ENCODE measurements at places on chromosomes 13 and 19.

GRCh38 chr13:77544355-77544754 lies 8.8 kb downstream of the SCEL start:
- no peak for DNase-seq

- DNase-seq: no peak
Measured at GRCh38 chr13:97896446-97896845, 57.0 kb upstream of the IPO5 start.

GRCh38 chr13:43785650-43786471 lies 911 bp downstream of the ENOX1 start:
- no peak for DNase-seq

DNA sequence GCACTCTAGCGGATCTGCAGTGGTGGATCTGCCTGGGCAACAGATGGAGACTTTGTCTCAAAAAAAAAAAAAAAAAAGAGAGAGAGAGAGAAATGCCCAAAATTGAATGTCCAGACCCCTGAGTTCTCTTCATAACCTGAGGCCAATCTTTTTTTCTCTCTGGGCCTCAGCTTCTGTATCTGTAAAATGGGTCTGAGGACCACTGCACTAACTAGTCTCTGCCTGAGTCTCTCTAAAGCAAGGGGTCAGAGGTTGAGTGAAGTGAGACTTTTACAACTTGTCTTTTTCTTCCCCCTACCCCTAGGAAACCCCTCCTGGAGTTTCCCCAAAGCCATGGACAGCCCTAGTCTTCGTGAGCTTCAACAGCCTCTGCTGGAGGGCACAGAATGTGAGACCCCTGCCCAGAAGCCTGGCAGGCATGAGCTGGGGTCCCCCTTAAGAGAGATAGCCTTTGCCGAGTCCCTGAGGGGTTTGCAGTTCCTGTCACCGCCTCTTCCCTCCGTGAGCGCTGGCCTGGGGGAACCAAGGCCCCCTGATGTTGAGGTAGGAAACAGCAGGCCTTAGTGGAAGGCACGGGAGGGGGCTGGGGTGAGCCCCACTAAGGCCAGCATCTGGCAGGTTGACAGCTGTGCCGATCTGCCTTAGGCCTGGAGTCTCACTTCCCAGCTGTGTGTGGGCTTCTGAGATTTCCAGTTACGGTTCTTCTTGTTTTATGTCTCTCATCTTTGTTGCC lies 1.8 kb downstream of the TMEM91 start:
- DNase-seq: peak; percentile 65

DNA sequence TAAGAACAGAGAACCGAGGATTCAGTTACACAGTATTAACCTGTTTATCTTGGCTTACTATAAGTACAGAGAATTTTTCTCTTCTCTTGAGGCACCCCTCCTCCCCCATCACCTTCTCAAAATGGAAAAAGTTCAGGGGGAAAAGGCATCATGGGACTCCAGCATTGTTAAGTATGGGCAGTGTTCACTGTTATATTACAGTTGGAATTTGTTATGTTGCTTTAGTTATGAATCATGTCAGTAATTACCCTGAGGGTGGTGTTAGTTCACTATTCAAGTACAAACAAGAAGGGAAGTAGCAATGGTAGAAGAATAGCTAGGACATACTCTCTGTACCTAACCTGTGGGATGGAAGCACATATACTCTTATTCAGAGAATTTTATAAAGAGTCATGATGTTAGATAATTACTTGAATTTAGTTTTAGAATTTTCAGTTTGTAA lies 12.0 kb downstream of the LPAR6 start:
- DNase-seq: no peak

GRCh38 chr19:8567522-8568172 lies 9.6 kb downstream of the MYO1F start:
- no peak for DNase-seq

- DNase-seq: no peak
Measured at GRCh38 chr19:33429891-33430673, 56.6 kb downstream of the CEBPG start.

DNA sequence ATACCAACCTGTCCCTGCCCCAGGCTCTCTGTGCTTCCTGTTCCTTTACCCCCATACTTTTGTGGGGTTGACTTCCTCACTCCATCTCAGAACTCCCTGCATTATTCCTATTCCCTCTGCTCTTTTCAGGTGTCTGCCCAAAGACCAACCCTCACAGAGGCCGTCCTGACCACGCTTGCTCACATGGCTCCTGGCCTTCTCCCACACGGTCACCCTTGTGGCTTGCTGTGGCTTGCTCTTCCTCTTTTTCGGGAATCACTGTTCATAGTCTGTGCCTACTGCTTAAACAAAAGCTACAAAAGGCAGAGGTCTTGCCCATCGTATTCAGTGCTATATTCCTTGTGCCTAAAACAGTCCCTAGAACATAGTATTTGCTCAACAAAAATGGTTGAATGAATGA lies 25.2 kb upstream of the ARGLU1 start:
- DNase-seq: no peak

GRCh38 chr19:13001502-13002165 lies 6.4 kb downstream of the NFIX start:
- no peak for DNase-seq

DNA sequence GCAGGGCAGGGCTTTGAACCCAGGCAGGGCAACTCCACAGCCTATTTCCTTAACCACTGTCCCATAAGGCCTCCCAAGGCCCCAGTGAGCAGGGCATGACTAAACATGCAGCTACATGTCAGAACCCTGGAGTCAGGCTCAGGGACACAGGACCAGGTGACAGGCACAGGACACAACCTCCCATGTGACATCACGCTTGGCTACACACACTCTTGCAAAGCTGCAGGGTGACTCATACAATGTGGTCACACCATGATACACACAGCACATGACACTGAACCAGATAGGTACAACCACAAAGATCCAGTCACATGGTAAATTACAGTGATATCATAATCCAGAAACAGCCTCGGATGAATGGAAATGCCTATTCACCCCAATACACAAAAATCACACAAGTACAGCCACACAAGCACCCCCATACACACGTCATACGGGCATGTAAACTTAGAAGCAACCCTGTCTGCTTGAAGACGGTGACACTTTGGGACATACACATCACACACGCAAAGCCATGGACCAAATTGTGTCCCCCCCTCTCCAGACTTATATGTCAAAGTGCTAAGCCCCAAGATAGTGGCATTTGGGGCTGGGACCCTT lies 14.5 kb downstream of the KLK4 start:
- peak; percentile 51 for DNase-seq

DNA sequence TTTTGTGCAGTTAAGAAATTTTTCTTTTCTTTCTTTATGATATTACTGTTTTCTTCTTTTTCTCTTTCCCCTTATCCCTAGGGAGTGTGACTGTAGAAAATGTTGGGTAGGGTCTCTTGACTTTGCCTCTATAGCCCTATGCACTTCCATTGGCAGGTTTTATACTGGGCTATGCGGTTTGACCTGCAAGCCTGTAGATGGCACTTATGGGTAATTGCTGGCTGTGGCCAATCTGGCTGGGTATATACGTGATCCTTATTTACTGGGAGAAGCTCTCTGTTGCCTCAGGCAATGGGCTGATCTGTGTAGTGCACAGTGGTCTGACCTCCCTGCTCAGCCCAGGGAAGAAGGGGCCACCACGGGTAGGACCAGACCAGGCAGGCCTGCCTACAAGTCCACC lies 78.8 kb downstream of the RAP2A start:
- no peak for DNase-seq

DNA sequence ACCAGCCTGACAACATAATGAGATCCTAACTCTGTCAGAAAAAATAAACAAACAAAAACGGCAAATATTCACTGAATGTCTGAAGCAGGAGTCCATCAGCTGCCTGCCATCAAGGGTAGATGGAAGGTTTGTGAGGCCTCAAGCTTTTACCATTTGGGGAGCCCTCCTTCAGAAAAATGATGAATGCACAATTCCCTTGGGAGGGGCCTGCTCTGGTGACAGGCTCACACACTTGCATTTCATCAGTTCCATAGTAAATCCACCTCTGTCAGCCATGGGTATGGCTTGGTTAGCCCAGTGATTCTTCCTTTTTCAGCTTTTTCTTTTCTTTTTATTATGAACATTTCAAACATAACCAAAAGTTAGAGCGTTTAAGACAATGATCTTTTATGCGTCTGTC lies 26.3 kb upstream of the KATNAL1 start:
- DNase-seq: no peak

DNA sequence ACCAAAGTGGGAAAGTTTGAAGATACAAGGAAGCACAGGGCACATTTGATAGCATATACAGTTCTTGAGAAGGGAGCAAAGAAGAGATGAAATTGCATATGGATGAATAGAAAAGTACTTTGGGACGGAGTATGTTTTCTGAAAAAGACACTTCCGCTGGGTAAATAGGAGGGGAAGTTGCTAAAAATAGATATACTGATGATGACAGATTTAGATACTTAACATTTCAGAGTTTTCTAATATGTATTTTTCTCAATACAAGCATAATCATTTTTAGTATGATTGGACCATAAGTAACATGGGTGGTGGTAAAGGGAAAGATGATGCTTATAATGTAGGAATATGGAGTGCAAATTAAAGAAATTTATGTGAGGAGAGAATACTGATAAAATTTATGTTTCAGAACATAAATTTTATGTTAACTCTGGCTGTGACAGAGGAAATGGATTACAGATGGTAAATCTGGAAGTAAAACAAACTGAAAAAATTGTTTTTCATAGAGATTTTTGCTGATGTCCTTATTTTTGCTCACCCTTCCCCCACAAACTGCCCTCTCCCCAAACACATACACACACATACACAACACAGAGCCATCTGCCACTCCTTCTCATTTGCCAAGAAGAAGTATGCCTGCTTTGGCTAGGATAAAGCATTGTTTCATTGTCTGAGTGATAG lies 583.9 kb upstream of the MIR17HG start:
- no peak for DNase-seq

DNA sequence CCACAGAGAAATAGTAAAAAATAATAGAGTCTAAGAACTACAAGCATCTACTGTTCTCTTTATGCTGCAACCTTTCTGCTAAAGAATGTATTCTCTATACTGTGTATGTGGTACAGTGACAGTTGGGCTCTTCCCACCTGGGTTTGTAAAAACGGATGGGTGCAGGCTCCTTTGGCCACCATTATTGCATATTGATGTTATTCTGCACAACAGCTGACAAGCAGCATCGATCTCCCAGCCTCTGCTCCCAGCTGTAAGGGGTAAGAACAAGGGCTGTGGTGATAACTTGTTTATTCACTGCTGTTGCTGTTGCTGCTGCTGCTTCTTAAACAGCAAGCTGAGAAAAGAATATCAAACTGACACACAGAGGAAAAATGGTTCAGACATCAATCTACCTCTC lies 56.1 kb downstream of the KCNRG start:
- DNase-seq: no peak

GRCh38 chr19:39839678-39840327 lies 5.8 kb upstream of the DYRK1B start:
- DNase-seq: no peak

GRCh38 chr13:109096101-109096500 lies 466.7 kb downstream of the MYO16 start:
- no peak for DNase-seq

- no peak for DNase-seq
Measured at GRCh38 chr19:31545777-31546176, 196.5 kb upstream of the TSHZ3 start.

DNA sequence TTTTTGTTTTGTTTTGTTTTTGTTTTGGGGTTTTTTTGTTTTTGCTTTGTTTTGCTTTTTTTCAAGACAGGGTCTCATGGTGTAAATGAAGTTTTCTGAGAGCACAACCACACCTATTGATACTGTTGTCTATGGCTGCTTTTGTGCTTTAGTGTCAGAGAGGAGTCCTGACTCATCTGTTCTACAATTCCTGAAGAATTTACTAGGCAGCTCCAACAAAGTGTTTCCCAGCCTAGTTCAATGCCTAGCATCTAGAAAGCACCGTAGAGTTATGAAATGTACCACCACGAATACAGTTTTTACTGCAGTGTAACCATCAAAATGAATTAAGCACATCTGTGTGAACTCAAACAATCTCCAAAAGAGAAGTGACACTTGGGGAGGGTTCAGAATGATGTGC lies 21.2 kb downstream of the SAFB start:
- DNase-seq: no peak

- no peak for DNase-seq
Measured at GRCh38 chr13:49569993-49570689, 15.2 kb downstream of the RCBTB1 start.

- DNase-seq: no peak
Measured at GRCh38 chr13:106104281-106104901, 431.1 kb downstream of the EFNB2 start.

DNA sequence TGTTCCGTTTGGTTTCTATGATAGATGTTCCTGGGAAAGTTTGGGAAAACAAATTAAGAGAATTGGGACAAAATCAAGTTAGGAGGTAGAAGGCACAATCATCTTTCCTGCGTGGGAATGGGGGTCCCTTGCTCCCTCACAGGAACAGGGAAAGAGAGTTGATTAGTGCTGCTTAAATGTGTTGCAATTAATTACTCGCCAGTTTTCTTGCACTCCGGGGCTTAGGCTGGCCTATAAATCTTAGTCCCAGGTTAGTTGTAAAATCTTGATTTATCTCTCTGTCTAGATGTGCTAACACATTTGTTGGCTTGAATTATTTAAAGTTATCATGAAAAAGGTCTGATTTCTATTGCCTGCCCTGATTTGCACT lies 10.1 kb downstream of the B3GLCT start:
- no peak for DNase-seq

DNA sequence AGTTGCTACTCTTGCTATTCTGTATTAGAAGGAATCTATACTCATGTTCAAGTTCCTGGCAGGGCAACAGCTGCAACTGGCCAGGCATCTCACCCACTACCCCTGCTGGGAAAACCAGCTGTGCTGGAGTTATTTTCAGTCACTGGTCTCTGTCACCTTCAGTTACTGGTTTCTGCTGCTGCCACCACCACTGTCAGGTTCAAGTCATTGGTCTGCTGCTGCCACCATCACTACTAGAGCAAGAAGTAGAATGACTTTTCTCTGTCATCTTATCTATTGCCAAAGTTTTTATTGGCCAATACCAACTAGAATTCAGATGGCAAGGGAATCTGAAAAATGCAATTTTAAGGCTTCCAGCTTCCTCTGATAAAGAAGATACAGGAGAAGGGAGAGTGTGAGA lies 1615.2 kb downstream of the OLFM4 start:
- DNase-seq: no peak

- no peak for DNase-seq
Measured at GRCh38 chr13:20473139-20473538, 52.5 kb downstream of the CRYL1 start.

DNA sequence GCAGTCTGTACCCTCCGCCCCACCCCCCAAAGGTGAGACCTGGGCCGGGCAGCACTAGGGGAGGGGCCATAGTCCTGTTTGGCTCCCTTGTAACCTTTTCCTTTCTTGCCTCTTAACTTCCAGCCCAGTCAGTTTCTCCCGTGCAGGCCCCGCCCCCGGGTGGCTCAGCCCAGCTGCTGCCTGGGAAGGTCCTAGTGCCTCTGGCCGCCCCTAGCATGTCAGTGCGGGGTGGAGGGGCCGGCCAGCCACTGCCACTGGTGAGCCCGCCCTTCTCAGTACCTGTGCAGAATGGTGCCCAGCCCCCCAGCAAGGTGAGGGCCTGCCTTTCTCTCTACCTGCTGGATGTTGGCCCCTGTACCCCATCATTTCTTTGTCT lies 10.5 kb upstream of the PRR19 start:
- DNase-seq: no peak

- DNase-seq: no peak
Measured at GRCh38 chr13:85313761-85314503, 485.3 kb downstream of the SLITRK6 start.

- no peak for DNase-seq
Measured at GRCh38 chr19:34837262-34837661, 64.2 kb upstream of the ZNF599 start.

- no peak for DNase-seq
Measured at GRCh38 chr13:41061914-41062837, 867 bp downstream of the WBP4 start.

- DNase-seq: no peak
Measured at GRCh38 chr13:21216332-21216731, 39.9 kb downstream of the MRPL57 start.
